Putamen (tissue), 1 donor: ENCODE measurements at places on chromosomes 1 and 21.

DNA sequence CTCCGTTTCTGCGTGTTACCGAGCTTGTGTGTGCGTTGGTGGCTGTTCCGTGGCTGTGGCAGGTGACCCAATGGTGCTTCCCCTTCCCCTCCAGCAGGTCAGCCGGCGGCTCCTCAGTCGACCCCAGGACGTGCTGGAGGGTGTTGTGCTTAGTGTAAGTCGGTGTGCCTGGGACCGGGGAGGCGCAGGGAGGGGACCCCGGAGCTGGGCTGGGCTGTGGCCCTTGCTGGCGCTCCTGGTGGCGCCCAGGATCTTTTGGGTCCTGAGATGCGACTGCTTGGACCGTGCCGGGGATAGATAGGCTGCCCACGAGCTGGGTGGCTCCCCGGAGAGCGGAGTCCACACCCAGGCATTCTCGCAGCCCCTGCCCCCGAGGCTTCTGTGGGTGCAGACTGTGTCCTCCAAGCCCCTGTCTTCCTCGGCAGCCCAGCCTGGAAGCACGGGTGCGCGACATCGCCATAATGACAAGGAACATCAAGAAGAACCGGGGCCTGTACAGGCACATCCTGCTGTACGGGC, 5.9 kb downstream of the ATAD3C start:
- DNase-seq = no peak

DNA sequence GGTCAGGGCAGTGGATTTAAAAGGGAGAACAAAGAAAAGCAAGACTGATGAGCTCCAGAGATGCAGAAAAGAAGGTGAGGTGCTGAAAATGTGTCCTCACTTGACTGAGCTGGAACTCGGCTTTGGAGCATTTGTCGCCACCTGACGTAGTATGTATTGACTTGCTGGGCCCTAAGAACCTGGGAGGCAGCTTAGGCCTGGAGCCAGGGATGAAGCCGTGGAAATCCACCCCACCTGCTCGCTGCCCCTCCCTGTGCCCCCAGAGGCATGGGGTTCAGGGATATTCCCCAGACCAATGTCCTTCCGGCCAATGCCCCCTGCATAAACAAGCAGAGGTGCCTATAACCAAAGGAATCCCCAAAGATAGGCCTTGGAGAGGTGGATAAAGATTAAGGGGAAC, 14.3 kb downstream of the MRAP start:
- no peak for DNase-seq

- no peak for DNase-seq
Observed at GRCh38 chr1:62439652-62440371, 3.0 kb downstream of the USP1 start.

DNA sequence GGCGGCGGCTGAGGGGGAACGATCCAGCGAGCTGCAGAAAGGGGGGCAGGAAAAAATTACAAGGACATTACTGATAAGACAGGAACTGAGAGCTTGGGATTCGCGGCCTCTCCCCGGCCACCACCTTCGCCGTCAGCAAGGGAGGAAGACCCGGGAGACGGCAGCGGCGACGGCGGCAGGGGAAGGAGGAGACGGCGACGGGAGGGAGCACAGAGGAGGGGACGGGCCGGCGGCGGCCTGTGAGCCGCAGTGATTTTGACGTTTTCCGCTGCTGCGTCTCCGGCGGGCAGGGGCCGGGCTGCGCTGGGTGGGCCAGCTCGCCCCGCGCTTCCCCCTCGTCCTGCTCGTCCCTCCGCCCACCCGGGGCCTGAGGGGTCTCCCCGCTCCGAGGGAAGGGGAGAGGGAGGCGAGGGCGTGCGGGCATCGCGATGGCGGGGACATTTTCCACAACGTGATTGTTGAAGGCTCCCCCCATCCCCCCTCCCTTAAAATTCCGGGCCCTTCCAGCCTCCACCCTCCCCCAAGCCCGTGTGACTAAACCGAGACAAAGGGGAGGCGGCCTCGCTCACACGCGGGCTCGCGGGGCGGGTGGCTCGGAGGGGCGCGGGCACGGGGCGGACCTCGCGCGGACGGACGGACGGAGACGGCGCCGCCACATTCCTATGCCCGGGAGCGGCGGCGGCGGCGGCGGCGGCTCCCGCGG, 407 bp downstream of the CAMSAP2 start:
- peak; percentile 86 for DNase-seq

GRCh38 chr1:231240883-231241735, at the start of gene GNPAT:
Gene GNPAT (plus strand): TSS chr1:231241212. CDS start chr1:231241379, 167 bp downstream.
- peak; percentile 86 for DNase-seq

GRCh38 chr1:9352377-9353134, 59.9 kb downstream of the SPSB1 start:
- peak; percentile 52 for DNase-seq

DNA sequence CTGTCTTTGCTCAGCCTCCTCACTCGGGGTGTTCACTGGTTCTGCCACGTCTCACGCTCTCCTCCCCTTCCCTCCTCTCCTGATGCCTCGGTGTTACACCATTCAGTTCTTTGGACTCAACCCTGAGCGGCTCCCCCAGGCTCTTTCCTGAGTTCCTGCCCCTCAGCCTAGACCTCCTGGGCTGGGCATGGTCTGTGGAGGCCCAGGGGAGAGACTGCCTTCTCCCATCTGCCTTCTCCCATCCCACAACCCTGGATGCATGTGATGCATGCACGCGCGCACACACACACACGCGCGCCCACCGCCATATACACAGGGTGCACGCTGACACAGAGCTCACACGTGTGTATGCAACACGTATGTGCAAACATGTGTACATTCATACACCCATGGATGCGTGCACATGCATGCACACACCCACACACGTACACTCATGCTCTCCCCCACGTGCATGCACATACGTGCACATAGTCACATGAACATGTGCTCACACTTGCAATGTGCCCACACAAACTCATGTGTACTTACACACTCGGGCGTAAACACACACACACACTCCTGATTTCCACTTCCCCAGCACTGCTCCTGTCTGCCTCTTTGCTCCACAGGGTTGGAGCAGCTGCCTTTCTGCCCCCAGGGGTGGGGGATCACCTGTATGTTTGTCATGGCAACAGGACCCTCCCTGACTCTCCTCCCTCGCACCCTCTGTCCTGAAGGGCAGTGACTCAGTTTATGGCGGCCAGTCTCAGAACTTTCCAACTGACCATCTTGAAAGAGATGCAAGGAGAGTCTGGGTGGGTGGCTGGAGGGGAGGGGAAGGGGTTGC, 59.0 kb downstream of the HUNK start:
- no peak for DNase-seq

DNA sequence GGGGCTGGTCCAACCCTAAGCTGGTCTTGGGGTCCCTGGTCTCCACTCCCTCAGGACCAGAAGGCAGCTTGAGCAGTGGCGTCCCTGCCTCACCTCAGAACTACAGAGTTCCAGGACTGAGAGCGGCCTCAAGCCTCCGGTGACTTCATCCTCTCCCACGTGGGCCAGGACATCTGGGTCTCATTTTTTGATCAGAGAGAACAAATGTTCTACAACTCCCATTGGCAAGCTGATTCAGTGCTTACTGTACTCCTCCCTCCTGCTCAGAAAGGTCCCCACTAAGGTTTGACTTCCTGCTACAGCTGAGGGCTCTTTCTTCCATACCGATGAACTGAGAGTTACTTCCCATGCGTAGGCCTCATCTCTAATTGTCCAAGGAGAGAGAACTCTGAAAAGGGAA, 78.5 kb downstream of the PLXNA2 start:
- DNase-seq = no peak

DNA sequence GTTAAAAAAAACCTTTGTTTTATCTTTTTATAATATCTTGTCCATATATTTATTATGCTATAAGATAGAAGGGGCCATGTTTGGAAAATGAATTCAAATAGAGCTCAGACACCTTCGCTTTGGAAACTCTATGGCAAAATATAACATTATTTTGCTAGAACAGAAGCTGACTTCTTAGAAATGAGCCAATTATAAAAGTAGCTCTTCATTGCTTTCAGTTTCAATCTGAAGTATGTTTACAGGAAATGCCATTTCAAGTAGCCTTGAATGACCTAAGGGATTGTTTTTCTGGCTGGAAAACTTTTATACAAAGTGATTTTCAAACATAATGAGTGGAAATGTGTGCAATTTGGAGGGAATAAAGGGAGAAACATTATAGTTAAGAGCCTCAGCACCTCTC, 37.8 kb upstream of the GBP5 start:
- peak; percentile 10 for DNase-seq

DNA sequence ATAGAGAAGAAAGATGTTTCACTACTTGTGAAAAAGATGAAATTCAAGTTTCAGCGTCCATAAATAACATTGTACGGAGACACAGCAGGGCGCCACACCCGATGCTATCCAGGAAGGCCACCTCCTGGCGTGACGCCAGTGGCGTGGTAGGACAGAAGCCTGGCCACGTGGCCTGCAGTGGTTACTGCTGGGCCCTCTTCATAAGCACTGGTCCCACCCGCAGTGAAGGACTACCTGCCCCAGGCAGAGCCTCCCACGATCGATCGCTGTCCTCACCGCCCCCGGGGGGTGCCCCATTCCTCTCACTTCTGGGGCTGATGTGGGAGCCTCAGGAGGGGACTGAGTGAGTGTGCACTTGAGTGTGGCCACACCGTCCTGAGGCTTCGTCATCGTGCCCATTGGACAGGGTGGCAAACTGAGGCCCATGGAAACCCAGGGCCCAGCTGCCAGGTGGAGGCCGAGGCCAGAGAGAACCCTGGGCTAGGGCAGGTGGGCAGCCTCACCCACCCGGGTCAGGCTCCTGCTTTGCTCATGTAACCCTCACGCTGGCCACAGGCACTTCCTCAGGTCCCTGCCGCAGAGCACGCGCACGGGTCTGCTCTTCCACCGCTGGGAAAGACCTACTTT, 11.7 kb upstream of the HES5 start:
- no peak for DNase-seq

DNA sequence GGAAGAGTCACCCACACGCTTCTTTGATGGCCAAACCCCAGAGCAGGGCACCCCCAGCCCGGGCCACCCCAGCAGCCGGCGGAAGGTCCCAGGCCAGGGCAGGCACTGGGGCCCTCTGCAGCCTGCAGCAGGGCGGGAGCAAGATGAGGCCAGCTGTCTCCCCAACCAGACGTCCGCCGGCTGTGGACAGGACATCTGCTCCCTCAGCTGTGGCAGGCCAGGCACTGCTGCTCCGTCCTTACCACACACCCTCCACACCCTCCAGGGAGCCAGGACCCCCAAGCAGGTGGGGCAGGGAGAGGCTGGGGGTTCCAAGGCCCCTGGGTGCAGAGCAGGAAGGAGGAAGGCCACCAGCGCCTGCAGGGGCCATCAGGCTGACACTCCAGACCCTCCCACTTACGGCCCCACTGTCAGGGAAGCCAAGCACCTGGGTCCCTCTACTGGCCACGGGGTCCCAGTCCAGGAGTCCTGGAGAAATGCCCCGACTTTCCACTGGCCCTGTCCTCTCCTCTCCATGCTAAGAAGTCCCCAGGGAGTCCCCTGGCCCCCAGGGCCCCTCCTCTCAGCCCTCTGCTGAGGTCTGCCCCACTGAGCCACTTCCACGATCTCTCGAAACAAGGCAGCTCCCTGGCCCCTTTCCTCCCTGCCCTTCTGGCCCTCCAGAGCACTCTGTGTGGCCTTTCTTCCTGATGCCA, 5.6 kb downstream of the WNT9A start:
- no peak for DNase-seq

GRCh38 chr1:38026592-38027200, 14.2 kb downstream of the UTP11 start:
- no peak for DNase-seq

GRCh38 chr21:28633839-28634555, 358.7 kb downstream of the LTN1 start:
- DNase-seq = no peak

GRCh38 chr1:216820345-216820744, 97.1 kb upstream of the ESRRG start:
- DNase-seq = no peak

GRCh38 chr1:26478159-26478558, 5.9 kb downstream of the HMGN2 start:
- no peak for DNase-seq

- DNase-seq = no peak
Observed at GRCh38 chr1:202201971-202202370, 8.4 kb downstream of the LGR6 start.

GRCh38 chr21:45225041-45225740, 62.5 kb downstream of the POFUT2 start:
- no peak for DNase-seq

GRCh38 chr1:79362470-79362869, 355.9 kb upstream of the ADGRL4 start:
- DNase-seq = no peak

- no peak for DNase-seq
Observed at GRCh38 chr1:119878171-119878570, 18.1 kb downstream of the ADAM30 start.

- no peak for DNase-seq
Observed at GRCh38 chr1:6923416-6923815, 138.2 kb downstream of the CAMTA1 start.

- no peak for DNase-seq
Observed at GRCh38 chr21:40445349-40445921, 401.5 kb downstream of the DSCAM start.

- DNase-seq = no peak
Observed at GRCh38 chr1:43636006-43636641, 13.8 kb upstream of the KDM4A start.

GRCh38 chr21:41579692-41580091, 71.7 kb upstream of the TMPRSS2 start:
- DNase-seq = no peak

DNA sequence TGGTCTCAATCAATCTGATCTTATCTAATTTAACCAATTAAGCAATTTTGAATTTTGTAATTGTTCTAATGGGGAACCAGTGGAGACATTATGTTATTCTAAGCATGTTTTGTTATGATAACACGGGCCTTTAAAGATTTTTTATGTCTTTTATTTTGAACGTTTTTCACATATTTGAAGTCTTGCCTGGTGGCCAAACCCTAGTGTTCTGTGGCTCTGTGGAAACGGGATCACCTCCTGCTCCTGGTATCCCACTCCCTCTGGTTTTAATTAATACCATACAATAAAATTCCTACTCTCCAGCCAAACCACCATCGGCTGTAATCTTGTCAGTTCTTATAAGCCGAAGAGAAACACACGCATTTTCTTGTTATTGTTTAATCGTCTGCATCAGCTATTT, 22.9 kb upstream of the LMO4 start:
- DNase-seq = no peak

GRCh38 chr1:236063919-236064673, 794 bp downstream of the NID1 start:
- no peak for DNase-seq

GRCh38 chr1:22971161-22971560, 1.5 kb downstream of the LACTBL1 start:
- DNase-seq = no peak

- no peak for DNase-seq
Observed at GRCh38 chr1:18938008-18938706, 18.3 kb downstream of the IFFO2 start.

DNA sequence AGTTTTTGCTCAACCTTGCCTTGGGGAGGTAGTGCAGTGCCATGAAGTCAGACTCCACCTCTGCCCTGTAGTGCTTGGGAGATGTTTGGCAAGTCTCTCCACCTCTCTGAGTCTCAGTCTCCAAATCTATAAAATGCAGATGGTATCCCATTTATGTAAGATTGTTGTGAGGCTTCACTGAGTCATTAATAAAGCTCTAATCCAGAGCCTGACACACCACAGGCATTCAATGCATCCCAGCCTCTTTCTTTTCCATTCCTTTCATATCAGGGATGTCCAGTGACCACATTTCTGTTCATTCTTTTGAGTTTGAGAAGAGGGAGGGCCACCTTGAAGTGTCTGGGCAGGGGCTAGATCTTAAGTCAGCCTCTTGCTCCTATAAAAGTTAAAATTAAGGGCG, 37.6 kb upstream of the LMO4 start:
- DNase-seq = no peak

- no peak for DNase-seq
Observed at GRCh38 chr1:220769205-220769604, 17.5 kb upstream of the MTARC1 start.

- no peak for DNase-seq
Observed at GRCh38 chr1:65036570-65037051, 70.3 kb upstream of the JAK1 start.
